Stimulated activated CD4-positive, alpha-beta T cell treated with anti-CD3 and anti-CD28 coated beads, Interleukin-1b, Interleukin-23, amount 100 ng/mL, for 1 hour (primary cell): ENCODE measurements at places on chromosomes 12 and 14.

- DNase-seq, result no peak
These were observed 22.0 kb downstream of the SLC25A21 start for GRCh38 chr14:37150414-37150813.

GRCh38 chr12:44002607-44003006 lies 166.7 kb downstream of the TMEM117 start:
- no peak for DNase-seq

DNA sequence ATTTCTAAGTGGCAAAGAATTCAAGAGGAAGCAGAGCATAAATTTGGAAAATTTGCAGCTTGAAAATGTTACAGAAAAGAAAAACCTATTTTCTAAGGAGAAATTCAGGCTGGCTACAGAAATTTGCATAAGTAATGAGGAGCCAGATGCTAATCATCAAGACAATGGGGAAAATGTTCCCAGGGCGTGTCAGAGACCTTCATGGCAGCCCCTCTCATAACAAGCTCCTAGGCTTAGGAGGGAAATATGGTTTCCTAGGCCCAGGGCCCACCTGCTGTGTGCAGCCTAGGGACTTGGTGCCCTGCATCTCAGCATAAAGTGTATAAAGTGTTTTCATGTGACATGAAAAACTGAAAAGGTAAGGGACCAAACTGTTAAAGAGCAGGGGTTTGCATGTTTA lies 1796.3 kb upstream of the FLRT2 start:
- no peak for DNase-seq

DNA sequence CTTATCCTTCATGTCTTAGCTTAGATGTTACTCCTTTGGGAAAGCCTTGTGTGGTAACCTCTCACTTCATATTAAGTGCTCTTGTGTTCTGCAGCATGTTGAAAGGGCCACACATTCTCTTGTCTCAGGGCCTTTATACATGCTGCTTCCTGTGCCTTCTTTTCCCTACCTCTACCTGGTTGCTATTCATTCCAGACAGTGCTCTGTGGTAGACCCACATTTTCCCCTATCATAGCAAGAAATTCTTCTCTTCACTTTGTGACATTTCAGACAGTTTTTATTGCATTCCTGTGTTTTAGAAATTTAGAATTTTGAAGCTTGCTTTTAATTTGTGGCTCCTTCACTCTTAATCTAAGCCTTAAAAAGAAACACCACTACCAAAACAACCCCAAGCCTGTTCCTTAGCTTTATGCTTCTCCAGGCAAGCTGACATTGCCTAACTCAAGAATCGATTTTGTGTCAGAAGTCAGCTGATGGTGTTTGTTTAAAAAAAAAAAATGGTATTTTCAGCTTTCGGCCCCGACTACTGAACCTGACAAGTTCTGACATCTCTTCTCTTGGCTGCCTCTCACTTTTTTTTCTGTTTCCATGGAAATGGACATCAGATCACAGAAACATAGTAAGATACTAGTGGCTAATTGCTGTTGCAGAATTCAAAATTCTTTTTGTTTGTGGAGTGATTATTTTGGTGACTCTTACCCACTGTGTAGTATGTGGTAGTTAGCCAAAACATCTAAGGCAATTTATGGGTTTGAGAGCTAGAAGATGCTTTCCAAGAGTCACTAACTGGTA lies 156.3 kb downstream of the NUBPL start:
- DNase-seq, result no peak

- DNase-seq, result no peak
These were observed 40.7 kb upstream of the TEX22 start for GRCh38 chr14:105357626-105358025.

DNA sequence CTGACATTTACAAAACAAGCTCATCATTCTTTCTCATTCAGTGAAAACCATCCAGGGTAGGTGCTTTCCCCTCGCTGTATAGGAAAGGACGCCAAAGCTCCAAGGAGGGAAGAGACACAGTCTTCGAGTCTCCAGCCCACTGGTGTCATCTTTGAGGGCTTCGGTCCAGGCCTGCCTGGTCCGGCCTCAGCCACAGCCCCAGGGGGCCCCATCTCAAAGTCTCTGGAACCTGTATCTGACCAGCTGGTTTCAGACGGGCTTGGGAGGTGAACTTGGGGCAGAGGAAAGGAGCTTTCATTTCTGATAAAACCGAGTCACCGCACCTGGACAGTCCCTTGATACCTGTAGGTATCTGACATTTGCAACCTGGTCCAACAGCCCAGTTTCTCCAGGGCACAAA lies 229.5 kb upstream of the RTL1 start:
- no peak for DNase-seq

DNA sequence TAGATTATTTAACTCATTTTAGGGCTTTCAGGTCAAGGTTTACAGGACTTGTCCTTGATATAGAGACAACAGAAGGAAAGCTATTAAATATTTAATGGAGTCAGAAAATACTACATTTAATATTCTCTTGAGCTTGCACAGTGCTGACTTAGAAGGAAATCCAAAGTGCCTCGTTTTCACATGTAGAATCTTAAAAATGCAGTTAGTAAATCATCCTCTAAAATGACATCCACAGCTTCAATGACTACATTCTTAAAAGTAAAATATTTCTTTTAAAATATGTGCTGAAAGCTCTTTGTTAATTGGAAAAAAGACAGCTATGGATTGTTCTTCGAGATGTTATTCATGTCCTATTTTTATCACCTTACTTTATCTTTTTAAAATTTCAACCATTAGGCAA lies 146.9 kb downstream of the KCNC2 start:
- no peak for DNase-seq

DNA sequence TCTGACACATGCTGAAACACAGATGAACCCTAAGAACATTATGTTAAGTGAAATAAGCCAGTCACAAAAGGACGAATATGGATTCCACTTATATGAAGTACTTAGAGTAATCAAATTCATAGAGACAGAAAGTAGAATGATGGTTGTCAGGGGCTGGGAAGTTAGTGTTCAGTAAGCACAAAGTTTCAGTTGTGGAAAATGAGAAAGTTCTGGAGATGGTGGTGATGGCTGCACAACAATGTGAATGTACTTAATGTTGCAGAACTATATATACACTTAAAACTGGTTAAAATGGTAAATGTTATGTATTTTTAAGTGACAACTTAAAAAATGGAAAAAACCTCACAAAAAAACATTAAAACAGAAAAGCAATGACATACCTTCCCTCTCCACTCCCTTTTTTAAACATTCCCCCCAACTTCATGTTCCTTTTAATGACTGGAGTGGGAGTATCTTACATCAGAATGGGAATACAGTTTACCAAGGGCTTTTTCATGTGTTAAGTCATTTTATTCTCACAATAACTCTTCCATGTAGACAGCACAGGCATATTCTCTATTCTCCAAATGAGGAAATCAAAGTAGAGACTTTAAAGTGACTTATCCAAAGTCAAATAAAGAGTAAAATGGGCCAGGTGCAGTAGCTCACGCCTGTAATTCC lies 24.0 kb downstream of the BTBD7 start:
- no peak for DNase-seq

DNA sequence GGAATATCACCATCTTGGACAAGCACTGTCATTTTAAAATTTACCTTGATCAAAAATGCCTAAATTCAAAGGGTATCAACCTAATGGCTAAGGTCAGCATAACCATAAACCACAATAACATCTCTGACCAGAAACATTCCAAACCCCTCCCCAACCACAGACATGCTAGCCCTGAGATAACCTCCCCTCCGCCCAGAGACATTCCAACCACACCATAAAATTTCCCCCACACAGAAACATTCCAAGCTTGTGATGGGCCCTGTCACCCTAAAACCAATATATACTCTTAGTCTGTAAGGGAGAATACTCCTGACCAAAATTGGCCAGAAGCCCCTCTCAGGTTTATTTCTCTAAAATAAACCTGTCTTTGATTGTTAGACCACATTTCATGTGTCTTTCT lies 17.7 kb downstream of the EPYC start:
- DNase-seq, result no peak

DNA sequence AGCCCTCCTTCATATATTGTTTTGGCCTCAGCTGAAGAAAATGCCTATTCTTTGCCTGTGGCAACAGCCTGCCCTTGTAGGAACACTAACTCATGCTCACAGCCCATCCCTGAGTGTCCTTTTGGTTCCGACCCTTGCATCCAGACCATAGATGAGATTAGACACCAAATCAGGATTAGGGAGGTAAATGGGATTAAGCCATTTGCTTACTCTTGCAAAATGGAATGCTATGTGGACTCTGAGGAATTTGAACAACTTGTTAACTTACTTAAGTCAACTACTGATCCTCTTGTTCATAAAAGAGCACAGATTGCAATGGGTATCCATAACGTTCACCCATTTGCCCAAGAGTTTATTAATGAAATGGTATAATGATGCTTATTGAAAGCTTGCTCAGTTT lies 27.3 kb downstream of the TSHR start:
- no peak for DNase-seq

DNA sequence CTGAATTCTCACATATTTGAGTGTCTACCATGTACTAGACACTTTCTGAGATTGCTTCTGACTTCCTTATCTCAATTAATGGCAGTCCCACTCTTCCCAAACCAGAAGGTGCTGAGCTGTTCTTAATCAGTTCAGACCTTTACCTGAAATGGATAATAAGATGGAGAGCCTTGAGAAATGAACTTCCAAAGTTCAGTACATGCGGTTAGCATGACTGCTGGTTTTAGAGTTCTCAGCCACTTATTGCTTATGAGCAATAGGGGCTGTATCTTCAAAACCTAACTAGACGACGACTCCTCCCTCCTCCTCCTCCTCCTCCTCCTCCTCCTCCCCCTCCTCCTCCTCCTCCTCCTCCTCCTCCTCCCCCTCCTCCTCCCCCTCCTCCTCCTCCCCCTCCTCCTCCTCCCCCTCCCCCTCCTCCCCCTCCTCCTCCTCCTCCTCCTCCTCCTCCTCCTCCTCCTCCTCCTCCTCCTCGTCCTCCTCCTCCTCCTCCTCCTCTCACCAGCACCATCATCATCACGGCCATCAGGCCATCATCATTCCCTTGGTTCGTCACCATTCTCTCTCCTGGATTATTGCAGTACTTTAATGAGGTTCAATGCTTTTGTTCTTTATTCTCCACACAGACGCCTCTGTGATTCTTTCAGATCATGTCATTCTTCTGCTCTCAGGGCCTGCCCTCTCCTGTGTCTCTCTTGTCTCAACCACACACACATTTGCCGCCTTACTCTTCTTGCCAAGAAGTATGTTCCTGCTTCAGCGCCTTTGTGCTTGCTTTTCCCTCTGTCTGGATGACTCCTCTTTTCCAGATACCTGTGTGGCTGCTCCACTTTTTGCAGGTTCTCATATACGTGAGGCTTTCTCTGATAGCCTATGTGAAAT lies 2.7 kb downstream of the PCNX1 start:
- DNase-seq, result no peak
